Activated naive CD8-positive, alpha-beta T cell treated with anti-CD3 and anti-CD28 coated beads for 36 hours (primary cell): ENCODE measurements at places on chromosomes 3 and 15.

- no peak for DNase-seq
These were observed 34.3 kb downstream of the HMG20A start for GRCh38 chr15:77454951-77455350.

DNA sequence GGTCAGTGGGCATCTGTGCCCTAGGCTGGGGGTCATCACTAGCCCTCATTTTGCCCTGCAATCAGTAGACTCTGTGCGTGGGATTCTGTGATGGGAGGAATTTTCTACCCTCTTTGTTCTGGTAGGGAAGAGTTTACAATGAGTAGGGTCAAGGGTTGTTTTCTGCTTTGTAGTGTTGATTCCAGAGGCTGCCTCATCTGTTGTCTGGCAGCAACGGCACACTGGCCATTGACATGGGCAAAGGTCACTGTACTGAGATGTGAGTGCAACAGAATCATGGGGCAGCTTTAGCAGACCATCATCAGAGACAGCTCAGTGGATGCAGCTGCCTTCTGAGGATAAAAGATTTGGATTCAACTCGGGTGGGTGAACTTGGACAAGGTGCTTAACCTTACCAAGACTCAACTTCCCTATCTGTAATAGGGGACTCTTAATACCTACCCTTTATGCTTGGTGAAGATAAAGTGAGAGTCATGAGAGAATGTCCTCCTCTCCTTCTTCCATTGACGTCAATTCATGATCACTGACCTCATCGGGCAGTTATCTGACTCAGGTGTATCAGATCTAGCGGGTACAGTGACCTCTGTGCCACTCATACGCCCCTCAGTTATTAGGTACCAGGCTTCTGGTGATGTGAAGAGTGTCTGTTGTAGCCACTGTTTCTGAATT lies 127.5 kb downstream of the RPLP1 start:
- DNase-seq, result no peak

DNA sequence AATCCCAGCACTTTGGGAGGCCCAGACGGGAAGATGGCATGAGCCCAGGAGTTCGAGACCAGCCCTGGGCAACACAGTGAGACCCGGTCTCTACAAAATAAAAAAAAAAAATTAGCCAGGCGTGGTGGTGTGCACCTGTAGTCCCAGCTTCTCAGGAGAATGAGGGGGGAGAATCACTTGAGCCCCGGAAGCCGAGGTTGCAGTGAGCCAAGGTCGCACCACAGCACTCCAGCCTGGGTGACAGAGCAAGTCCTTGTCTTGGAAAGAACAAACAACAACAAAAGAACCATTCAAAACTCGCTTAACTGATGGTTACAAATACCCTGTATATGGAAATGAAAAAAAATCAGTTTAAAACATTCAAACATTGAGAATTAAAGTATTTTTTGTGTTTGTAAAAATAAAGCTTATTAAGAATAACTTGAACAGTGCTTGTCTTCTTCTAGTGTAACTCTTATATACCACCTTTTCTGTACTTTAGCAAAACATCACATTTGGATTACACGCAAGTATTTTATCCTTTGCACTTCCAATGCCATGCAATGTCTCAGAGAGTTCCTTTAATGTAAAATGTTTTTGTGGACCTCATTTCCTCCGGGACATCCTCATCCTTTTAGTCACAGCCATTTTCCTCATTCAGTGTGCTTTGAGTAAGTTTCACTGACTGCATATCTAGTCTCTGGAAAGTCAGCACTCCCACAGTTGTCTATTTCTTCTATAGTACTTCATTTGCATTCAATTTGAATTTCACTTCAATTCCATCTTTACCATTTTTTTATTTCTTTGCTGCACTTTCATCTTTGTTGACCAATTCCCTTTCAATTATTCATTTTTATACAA lies 113.0 kb upstream of the GOLGA8J start:
- DNase-seq, result no peak

GRCh38 chr3:141863491-141863890 lies 13.0 kb upstream of the ATP1B3 start:
- no peak for DNase-seq

GRCh38 chr3:193378706-193379105 lies at the start of gene ATP13A5:
Gene ATP13A5, minus strand, starts transcription at chr3:193378753. Its CDS starts 28 bp downstream, at chr3:193378725.
- no peak for DNase-seq

DNA sequence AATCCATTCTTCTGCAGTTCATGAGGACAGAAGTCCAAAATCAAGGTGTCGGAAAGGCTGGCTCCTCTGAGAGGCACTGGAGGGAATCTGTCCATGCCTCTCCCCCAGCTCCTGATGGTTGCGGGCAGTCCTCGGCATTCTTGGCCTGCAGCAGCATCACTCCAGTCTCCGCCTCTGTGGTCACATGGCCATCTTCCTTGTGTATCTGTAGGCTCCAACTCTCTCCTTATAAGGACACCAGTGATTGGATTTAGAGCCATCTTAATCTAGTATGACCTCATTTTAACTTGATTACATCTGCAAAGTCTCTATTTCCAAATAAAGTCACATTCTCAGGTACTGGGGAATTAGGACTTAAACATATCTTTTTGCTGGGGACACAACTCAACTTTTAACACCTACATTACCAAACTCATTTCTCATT lies 56.0 kb upstream of the FLNB start:
- no peak for DNase-seq

GRCh38 chr3:118055381-118055780 lies 979.3 kb downstream of the IGSF11 start:
- no peak for DNase-seq

DNA sequence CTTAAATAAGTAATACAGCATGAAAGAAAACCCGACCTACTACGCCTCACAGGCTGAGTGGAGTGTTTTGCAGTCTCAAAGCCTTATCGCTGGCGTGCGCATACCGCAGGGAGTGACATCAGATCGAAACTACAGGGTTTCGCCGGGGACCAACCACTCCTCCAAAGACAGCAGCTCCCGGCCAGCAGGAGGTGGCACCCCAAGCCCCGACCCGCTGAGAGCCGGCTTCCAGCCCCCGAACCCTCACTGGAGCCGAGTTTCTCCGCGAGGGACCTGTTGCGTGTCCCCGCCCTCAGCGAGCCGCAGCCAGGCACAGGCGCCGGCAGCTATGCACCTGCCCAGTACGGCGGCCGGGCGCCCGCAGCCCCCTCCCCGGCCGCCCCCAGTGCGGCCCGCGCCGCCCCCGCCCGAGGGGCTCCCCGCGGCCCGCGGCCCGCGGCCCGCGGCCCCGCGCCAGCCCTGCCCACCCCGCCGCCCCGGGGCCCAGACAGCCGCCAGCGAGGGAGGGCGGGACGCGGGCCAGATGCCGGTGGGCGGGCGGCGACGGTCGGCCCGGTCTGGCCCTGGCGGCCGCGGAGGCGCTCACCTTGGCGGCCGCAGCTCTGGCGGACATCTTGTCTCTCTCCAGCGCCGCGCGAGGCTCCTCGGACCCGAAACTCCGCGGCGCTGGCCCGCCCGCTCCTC lies 710 bp downstream of the TJP1 start:
- DNase-seq, result peak; percentile 55

DNA sequence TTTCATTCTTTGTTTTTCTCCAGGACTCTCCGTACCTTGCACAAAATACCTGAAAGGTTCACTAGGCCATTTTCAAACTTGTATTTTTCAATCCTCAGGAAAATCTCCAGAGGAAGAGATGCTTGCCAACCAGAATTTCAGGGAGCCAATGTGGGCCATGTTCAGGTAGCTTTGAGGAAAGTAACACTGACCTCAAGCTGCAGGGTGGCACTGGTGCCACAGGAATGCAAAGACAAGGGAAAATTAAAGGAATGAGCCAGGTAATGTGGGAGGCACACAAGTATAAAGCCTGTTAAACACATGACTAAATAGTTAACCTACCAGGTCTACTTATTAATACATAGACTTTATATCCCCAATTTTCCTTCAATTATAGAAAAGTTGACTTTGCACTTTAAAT lies 51.9 kb upstream of the GAP43 start:
- DNase-seq, result no peak

DNA sequence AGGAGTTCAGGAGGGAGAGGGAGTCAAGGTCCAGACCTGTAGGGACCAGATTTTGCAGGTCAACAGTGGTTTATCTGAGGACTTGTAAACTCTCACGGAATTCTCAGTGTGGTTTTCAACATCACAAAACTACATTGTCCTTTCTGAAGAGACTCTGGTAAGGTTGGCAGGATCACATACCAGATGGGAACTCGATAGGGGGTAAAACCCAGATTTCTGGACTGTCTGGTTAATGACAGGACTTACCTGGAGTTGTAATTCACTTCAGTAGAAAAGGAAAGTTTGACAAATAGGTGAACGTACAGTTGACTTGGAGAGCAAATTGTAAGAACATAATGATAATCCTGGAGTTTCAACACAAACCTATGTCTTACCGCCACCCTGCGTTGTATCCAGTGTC lies 5.3 kb downstream of the ITPR1 start:
- no peak for DNase-seq

GRCh38 chr3:181701096-181701495 lies 10.6 kb upstream of the SOX2 start:
- DNase-seq, result no peak

DNA sequence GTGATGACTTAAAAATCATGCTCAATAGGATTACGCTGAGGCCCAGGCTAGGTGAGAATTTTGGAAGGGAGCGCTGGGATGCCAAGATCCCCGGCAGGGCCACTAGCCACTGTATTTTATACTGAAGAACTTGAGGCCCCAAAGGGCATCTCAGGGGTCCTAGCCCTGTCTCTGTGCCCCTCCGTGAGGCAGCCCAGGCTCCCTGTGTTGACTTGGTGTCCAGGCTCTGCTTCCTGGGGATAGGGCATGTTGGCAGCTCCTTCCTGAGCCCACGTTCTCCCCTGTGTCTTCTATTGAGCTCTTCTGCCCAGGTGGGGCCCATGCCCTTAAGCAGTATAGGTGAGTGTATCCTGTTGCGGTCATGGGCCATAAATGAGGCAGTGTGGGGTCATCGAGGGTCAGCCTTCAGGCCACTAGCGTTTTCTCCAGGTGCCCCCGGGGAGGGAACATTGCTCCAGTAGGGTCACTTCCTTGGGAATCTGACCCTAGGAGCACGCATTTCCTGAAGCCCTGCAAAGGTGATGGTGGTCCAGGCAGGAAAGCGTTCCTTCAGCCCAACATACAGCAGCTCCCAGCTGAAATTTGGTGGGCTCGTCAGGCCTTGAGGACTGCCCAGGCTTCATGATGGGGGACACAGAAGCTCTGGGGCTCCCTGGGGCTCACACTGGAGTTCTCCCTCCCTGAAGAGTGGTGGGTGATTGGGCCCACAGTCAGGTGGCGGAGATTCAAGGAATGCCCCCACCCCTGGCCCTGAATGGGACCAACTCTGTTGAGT lies 189.4 kb downstream of the UBE3A start:
- no peak for DNase-seq

GRCh38 chr3:107543666-107544065 lies 20.9 kb downstream of the BBX start:
- DNase-seq, result no peak

- DNase-seq, result no peak
These were observed 34.3 kb downstream of the STT3B start for GRCh38 chr3:31567036-31567435.

DNA sequence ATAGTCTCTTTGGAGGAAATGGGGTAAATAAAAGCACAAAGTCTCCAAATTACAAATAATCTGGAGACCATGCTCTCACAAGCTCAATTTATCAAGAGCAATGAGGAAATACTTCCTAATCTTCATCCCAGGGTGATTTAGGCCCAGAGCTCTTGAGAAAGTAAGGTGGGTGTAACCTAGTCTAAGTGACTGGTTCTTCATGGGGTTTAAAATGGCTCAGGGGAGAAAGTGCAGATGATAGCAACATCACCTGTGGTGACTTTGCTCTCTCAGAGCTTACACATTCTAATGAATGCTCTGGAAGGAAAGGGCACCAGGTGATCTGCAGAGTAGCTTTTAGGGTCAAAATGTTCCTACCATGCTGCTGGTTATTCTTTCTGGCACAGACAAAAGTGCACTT lies 118.4 kb upstream of the TP63 start:
- no peak for DNase-seq

DNA sequence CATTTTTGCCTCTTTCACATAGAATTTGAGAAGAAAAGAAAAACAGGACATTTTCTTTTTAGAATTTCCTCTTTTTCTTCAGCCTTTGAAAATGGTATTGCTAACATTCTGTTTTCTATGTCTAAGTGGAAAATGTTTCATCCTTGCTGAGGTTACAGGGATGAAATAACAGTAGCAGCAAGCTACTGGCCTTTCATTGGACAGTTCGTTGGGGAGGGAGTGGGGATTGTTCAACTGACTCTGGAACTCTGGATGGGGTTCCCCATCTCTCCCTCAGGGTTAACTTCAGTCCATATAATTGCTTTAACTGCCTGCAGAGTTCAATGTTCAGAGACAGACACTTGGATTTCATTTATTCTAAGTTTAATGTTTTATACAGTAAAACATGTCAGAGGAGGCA lies 346.0 kb downstream of the NLGN1 start:
- DNase-seq, result no peak

- DNase-seq, result no peak
These were observed 70.0 kb upstream of the UBE2E1 start for GRCh38 chr3:23735535-23736326.

DNA sequence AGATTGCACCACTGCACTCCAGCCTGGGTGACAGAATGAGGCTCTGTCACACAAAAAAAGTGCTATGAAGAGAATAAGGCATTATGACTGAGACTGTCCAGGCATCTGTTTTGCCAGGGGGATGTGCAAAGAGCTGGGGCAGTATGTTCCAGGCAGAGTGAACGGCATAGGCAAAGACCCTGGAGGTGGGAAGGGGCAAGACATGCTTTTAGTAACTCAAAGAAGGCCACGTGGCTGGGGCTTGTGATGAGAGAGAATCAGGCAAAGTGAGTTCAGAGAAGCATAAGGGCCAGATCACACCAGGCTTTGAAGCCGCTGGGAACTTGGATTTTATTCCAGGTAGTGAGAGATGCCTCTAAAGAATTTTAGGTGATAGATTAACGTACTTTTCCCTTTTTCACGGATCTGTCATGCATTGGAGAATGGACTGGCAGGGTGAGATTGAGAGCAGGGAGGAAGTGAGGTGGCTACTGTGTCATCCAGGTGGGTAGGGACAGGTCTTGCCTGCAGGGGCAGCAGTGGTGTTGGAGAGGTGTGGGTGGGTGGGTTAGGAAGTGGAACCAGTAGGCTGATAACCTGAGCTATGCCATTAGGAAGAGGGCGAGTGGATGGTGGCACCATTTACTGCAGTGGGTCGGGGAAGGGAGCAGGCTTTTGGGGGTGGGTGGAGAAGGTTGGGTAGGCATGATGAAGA lies 31.7 kb downstream of the ATP2B2 start:
- DNase-seq, result no peak

DNA sequence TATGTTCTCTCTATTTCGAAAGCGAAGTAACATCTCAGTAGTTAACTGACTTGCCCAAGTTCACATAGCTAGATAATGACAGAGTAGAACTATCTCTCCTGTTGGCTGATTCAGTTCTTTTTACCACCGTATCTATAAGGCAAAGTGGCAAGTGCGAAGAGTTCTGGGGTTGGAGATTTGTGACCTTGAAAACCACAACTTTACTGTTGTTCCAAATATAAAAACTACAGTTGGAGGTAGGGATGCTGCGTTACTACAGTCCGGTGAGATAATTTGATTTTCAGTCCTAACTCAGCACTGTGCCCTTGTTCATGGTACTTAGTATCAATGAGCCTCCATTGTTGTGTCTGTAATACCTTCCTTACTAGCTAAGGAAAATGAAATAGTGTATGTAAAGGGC lies 71.2 kb upstream of the GOLGA8B start:
- DNase-seq, result no peak
